ENCODE measurements at places on chromosomes 6 and 20.

DNA sequence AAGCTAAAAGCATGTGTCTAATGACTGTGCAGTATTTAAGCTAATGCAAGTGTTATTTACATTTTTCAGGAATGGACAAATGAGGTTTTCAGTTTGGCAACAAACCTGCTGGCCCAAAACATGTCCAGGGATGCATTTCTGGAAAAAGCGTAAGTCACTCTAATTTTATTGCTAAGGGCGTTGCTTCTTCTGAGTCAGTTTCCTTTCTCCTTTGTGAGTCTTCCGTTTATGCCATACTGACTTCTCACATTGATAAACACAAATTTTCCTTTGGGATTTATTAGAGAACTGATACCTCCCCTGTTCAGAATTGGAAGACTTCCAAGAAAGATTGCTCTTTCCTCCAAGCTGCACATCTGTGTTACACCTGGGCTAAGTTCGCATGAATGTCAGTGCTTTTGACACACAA lies 422.9 kb upstream of the PLCB4 start:
- DNase-seq = no peak

GRCh38 chr6:56864171-56864616 lies 90.7 kb upstream of the BEND6 start:
- no peak for DNase-seq

- no peak for DNase-seq
These were observed 1.6 kb upstream of the TFAP2B start for GRCh38 chr6:50816947-50817645.

DNA sequence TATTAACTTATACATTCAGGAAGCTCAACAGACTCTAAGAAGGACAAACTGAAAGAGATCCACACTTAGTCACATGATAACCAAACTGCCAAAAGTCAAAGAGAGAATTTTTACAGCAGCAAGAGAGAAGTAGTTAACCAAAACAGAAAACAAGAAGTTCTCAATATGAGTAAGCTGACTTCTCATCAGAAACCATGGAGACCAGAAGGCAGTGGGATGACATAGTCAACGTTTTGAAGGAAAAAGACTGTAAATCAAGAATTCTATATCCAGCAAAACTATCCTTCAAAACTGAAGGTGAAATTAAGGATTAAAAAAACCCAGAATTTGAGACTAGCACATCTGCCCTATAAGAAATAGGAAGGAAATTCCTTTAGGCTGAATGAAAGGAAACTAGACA lies 60.4 kb downstream of the COL19A1 start:
- DNase-seq = no peak

GRCh38 chr6:100296810-100297544 lies 167.7 kb downstream of the SIM1 start:
- DNase-seq = no peak

DNA sequence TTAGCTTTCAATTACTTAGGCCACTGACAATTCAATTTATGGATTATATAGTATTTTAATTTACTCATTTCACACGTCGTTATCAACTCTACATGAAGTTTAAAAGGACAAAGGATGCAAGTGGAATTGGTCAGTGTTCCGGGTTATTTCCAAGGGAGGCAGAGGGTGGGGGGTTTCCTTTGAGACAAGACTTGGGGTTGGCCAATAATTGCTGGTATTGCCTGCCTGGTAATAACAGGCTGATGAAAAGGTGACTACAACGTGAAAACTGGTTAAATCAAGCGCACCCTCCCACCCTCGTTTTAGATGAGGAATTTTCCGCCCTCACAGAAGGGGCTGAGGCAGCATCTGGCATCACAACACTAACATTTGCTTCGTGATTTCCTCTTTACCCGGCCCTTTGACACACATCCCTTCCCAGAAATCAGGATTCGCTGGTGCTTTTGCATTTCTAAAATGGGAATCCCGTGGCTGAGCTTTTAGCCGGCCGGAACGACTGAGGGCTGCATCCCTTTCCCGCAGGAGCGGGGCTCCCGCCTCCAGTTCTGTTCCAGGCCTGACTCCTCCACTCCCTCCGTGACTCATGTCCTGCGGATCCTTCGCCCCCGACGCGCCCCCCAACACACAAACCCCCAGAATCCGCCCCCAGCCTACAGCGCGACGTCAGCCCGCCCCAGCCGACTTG lies 999 bp upstream of the PIM1 start:
- DNase-seq = peak; percentile 35

DNA sequence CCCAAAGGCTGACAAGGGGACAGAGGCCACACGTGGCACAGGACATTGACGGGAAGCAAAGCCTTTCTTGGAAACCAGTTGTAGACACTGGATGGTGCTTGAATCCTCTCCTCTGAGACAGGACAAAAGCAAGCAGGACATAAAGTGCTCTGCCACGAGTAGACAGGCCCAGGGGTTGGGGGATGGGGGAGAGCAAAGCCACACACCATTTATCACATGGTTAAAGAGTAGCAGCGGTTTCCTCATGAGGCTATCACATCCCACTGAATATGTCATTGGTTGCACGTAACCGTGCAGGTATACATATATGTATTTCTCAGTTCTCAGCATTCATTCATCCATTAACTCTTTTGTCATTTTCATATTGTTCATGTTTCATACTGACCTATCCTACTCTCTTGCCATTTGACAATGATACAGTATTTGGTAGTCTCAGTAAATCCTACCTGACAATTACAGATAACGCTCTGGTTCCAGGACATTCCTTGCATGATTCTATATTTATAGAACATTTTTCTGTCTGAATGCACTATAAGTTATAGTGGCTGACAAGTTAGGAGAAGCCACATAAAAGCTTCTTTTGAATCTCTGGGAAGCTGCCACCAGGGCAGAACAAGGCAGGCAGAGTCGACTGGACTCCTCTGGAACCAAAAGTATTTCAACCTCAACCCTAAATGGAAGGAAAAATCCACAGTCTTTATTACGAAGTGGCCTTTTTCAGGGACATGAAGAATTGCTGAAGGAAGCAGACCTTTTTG lies 23.5 kb downstream of the METTL24 start:
- DNase-seq = no peak

- no peak for DNase-seq
These were observed 360.3 kb upstream of the KCNQ5 start for GRCh38 chr6:72261554-72261953.

GRCh38 chr20:20658871-20659431 lies 53.5 kb downstream of the RALGAPA2 start:
- no peak for DNase-seq

- DNase-seq = no peak
These were observed 3.8 kb upstream of the LRRN4 start for GRCh38 chr20:6057691-6058090.

DNA sequence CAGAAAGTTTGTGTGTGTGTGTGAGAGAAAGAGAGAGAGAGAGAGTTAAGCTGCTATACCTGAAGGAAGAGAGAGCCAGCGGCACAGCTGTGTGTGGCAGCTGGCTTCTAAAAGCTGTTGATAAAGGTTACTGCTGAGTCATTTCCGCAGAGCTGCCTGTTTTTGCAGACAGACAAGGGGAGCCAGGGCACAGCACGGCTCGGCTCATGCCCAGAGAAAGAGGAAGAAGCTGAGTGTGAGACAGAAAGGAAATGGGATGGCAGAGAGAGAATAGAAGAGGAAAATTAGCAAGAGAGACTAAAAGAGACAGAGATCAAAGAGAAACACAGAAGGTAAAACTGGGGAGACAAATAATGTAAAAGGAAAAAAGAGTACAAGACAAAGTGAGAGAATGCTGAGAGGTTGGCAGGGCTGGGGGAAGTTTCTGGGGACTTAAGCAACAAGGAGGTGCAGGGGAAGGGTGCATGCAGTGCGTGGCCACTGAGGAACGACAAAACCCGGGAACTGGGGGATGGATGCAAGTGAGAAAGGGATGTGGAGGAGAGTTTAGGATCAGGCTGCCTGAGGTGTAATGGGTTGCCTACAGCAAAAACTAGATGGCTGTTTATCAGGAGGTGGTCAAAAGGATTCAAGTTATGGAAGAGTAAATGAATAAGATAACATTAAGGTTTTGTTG lies 22.7 kb downstream of the HLA-A start:
- peak; percentile 94 for DNase-seq

GRCh38 chr6:64217721-64218620 lies 582.4 kb downstream of the PHF3 start:
- peak; percentile 28 for DNase-seq

DNA sequence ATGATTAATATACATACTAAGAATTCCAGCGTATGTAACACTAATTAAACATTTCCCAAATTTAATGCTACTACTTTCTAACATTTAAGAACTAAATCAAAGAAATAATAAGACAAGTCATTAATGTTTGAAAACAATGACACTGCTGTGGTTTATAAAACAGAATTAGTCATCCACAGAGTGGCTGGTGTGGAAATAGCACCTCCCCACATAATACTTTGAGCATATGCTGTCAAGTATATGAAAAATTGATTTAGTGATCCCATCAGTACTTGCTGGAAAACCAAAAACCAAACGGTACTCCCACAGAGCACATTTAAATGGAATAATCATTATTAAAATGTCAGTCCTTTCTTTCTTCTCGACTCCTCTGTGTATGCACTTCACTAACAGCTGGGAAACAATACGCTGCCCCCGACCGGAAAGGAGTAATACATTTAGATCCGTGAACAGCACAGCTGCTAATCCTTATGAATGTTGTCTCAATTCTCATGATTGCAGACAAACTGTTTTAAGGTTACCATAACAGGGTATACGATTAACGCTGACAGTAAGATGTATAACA lies 78.4 kb downstream of the PREP start:
- no peak for DNase-seq

GRCh38 chr6:159728531-159728964 lies 1.2 kb downstream of the WTAP start:
- DNase-seq = no peak

DNA sequence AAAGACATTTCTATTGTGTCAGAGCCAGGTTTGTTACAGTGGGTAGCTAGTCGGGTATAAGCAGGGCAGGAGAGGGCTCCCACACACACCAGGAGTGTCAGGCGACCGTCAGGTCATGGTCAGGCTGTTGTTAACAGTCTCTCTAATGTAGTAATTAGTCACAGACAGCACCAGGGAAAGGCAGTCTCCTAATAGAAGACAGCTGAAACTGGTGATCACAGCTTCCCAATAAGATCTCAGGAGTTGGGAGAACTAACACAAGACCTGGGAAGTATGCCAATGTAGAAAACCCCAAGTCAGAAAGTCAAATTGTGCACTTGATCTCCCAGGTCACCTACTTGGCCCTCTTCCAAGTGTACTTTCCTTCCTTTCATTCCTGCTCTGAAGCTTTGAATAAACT lies 53.0 kb upstream of the GPR6 start:
- no peak for DNase-seq

DNA sequence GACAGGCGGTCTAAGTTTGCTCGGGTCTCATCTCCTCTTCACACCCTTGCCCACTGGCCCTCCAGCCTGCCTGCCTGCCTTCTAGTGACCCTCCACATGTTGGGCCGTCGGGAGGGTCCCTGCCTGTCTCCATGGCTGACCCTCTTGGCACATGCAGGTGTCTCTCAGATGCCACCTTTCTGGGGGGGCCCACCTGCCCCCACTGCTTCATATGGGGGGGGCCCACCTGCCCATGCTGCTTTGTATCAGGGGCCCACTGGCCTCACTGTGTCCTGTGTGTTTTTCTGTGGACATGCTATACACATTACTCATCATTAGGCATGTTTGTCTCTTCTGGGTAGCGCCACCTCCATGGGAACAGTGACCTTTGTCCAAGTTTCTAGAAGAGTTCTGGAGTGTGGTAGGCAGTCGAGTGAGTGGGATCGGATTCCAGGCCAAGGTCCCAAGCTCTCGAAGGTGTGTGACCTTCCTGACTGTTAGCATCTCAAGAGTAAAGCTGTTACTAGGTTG lies 40.4 kb upstream of the KIF25 start:
- no peak for DNase-seq

GRCh38 chr20:25076731-25077609 lies 5.0 kb downstream of the VSX1 start:
- DNase-seq = peak; percentile 41

GRCh38 chr6:133218852-133219251 lies 22.3 kb upstream of the EYA4 start:
- DNase-seq = no peak

- no peak for DNase-seq
These were observed 161.4 kb upstream of the HTR1E start for GRCh38 chr6:86775893-86776292.

- no peak for DNase-seq
These were observed 723 bp upstream of the SNPH start for GRCh38 chr20:1265226-1265915.

- DNase-seq = peak; percentile 6
These were observed 801 bp upstream of the PPARD start for GRCh38 chr6:35341557-35341956.

- DNase-seq = no peak
These were observed 46.5 kb downstream of the FAM217A start for GRCh38 chr6:4032475-4032874.

GRCh38 chr20:62426699-62427131 lies 624 bp downstream of the RBBP8NL start:
- no peak for DNase-seq

DNA sequence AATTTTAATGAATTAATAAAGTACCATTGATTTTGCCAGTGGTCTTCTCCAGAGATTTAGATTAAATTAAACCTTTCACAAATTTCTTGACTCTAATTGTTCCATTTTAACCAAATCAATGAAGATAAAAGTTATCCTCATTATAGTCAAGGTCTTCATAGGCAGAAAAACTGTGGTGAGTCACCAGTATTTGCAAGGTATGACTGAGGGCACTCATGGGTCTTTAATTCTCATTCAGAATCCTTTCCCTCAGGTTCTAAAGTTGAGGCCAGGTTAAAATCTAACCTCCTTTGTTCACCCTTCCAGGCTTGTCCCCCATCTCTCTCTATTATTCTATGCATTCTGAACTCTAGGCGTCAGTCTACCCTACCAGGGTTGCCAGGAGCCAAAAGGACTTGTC lies 93.9 kb downstream of the JAG1 start:
- no peak for DNase-seq

GRCh38 chr6:38355519-38355918 lies 284.2 kb downstream of the BTBD9 start:
- peak; percentile 36 for DNase-seq

- no peak for DNase-seq
These were observed 47.5 kb upstream of the JAG1 start for GRCh38 chr20:10721137-10721896.

- no peak for DNase-seq
These were observed 150.7 kb upstream of the LAMP5 start for GRCh38 chr20:9363673-9364072.
